ENCODE measurements at places on chromosomes 3 and 15.

DNA sequence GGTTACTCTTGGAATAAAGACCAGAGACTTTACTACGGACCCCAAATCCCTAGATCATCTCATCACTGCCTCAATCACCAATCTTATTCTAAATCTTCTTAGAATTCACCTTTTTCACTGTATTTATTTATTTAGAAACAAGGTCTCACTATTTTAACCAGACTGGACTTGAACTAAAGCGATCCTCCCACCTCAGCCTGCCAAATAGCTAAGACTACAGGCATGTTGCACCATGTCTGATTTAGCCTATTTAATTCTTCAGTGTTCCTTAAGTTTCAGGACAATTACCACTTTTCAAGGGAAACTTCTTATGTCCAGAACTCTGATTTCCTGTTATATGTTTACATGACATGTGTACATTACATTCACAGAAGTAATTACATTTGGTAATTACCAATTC, 238.0 kb upstream of the COL8A1 start:
- DNase-seq: no peak

DNA sequence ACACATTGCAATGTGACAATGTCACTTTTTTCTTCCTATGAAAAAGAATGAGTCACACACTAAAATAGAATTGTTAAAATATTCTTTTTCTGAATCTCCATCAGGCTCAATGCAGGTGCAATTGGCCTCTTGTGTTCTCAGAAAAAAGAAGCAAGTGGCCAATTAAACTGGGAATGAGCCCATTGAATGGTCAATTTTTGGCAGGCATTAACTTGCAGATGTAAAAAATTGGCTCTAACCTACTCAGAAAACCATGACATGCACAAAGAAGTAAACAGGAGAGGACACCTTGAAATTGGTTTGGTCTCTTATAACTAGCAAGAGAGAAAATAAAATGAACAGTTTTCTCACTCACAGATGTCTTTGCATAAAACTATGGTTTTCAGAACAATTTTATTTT, 820.8 kb downstream of the TBL1XR1 start:
- DNase-seq: peak; percentile 2

- no peak for DNase-seq
Measured at GRCh38 chr15:83904107-83905040, 250.5 kb downstream of the ADAMTSL3 start.

GRCh38 chr3:8520816-8521403, 19.3 kb downstream of the LMCD1 start:
- no peak for DNase-seq

DNA sequence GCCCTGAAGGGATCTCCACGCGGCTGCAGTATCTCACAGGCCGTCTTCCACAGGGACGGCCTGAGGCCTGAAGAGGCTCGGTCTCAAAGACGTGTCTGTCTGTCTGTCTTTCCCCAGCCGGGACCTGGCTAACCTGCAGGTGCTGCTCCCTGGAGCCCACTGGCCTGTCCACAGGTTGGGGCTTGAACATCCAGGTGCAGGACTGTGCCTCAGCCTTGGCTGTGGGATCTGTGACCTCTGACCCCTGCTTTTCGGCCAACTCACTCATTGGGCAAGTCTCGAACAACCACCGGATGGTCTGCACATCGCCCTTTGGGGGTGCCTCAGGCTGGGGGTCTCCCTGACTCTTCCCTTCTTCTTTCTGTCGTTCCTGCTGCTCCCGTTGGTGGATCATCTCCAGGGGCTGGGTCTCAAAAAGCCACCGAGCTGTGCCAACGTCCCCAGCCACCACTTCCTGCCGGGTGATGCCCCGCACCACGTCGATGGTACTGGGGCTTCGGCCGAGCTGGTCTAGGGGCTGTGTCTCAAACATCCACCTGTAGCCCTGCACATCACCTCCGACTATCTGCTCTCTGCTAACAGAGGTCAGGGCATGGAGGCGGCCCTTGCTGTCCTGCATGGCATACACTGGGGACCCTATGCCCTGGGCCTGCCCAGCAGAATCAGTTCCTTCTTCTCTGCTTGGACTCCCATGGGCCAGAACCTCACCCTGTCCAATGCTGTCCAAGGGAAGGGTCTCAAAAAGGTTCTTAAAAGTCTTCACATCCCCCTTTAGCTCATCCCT, 4.8 kb downstream of the XIRP1 start:
- DNase-seq: no peak

- no peak for DNase-seq
Measured at GRCh38 chr3:142863010-142863817, 25.7 kb downstream of the PCOLCE2 start.
